Renal pelvis (tissue), 12 donors: ENCODE measurements at places on chromosomes 6 and 20.

DNA sequence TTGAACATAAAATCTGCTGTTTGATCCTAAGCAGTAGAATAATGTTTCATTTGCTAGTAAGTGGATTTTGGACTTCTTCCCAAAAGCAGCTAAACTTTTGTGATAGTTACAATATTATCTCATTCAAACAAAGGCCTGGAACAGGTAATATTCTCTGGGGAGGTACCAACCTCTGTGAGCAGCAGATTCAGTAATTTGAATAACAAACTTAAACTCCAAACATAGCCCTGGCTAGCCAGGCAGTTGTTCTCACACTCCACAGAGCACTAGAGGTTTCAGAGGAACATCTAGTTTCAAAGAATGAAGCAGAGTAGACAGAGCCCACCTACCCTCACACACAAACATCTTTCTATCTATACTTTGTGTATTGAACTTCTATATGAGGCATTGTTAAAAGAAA is 40.9 kb downstream of the LGSN start:
- DNase-seq, result no peak

GRCh38 chr6:155706341-155706740 is 250.7 kb upstream of the NOX3 start:
- no peak for DNase-seq

DNA sequence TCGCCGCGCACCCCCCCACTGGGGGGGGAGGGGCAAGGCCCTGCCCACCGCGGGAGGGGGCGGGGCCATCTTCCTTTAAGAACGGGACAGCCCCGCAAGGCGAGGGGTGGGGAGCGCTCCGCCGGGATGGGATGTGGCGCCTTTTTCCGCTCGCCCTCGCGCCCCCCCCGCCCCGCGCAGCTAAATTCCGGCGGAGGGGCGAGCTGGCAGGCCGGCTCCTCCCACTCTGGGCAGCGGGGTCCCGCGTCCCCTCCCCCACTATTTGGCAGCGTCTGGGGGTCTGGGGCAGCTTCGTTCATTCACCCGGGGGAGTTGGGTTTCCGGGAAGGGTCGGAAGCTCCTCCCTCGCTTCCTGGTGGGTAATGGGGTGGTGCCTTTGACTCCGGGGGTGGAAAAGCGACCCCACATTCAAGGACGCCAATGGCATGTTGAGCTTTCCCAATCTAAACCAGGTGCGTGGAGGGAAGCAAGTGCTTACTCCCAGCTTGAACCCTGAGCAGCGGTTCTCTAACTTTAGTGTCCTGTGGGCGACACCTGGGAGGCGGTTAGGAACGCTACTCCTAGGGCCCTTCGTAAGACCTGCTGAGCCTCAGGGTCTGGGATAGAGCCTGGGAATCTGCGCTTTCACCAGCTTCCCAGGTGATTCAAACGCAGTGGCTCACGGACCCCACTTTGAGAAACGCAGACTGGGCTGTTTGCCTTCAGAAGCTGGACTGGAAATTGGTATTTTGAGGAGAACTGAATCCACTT is 927 bp downstream of the ASXL1 start:
- peak; percentile 78 for DNase-seq

- DNase-seq, result no peak
Observed at GRCh38 chr20:3576363-3576762, 86.8 kb downstream of the GFRA4 start.

DNA sequence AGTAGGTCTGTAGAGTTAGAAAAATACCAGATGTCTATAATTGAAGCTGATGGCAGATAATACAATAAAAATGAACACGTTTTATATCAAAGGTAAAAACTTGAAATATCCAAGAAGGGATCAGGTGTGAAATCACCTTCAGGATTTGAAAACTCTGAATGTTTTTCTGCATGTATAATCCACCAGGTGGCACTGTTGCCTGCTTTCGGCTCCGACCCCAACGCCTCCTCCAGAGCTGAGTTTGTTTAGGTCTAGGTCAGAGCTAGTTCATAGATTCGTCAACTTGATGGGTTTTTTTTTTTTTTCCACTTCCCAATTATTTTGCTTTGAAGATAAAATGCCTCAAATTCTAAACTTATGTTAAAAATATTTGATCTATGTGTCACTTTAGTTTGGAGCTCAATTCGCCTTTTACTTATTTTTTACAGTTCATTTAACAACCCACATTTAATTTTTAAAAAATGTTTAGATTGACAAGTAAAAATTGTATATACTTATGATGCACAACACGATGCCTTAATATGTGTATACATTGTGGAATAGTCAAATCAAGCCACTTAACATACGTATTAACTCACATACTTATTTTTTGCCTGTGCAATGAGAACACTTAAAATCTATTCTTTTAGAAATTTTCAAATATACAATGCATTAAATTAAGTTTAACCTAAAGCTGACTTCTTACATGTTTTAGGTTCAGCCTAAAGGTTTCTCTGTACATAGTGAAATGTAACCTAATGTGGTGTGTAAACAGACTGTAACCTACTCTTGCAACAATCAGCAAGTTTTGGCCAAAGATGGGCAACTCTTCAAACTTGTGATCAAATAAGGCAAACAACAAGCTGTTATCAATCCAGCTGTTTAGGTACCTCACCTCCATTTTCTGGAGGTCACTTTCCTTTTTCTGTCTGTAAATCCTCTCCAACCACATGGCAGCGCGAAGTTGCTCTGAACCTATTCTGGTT is 39.4 kb upstream of the ENPP4 start:
- DNase-seq, result peak; percentile 57

- no peak for DNase-seq
Observed at GRCh38 chr20:52943185-52943841, 28.8 kb upstream of the TSHZ2 start.

- DNase-seq, result no peak
Observed at GRCh38 chr20:41320976-41321375, 3.4 kb upstream of the ZHX3 start.

DNA sequence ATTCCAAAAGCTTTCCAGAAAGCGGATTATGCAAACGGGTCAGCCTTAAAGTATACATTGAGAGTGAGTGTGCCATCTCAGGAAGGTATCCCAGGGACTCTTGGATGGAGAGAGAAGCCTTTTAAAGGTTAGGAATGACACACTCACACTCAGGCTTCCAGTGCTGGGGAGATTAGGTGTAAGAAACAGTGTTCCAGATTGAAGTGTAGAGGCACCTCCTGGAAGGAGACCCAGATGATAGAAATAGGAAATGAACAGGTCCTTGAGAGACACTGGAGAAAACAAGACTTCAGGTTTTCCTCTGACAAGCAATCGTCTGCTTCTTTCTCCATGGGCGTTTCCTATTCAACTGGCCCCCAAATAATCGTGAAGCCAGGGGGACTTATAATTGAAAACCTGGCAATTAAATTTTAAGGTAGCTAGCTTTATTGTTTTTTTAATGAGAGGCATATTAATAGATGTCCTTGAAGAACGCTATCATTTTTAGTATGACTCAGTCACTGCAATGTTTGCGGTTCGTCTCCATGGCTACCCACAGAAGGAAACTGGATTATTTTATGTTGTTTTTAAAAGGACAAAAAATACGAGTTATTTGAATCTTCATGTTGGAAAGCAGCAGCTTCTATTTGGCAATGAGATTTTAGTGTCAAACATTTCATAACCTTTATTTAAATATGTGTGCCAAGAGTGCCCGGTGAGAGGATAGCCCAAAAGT is 85.3 kb downstream of the TRMT6 start:
- no peak for DNase-seq

DNA sequence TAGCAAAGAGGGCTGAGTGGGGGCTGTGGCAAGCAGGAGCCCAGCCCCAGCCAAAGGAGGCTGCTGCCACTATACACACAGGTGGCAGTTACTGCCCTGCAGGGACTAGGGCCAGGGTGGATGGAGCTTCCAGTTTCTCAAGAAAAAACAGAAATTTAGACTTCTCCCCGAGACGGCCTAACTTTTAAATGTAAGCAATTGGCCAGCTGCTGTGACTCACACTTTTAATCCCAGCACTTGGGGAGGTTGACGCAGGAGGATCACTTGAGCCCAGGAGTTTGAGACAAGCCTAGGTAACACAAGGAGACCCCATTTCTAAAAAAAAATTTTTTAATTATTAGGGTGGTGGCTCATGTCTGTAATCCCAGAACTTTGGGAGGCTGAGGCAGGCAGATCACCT is 98.2 kb upstream of the NFATC2 start:
- no peak for DNase-seq

DNA sequence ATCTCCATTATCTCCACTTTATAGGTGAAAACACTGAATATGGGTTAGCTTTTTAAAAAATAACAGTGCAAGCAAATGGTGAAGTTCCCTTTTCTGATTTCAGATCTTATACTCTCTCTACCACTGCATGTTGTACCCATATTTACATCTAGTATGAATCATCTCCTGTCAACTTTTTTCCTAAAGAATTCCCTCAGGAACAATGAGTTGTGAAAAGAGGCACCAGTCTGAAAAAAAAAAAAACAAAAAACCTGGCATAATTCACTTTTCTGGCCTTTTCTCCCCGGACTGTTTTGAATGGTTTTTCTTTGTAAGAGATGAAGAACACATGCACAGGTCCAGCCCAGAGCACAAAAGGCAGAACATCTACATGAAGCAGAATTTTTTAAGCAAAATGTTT is 596.0 kb downstream of the COL12A1 start:
- DNase-seq, result no peak

- DNase-seq, result no peak
Observed at GRCh38 chr6:157715728-157716164, 107.3 kb upstream of the SNX9 start.

DNA sequence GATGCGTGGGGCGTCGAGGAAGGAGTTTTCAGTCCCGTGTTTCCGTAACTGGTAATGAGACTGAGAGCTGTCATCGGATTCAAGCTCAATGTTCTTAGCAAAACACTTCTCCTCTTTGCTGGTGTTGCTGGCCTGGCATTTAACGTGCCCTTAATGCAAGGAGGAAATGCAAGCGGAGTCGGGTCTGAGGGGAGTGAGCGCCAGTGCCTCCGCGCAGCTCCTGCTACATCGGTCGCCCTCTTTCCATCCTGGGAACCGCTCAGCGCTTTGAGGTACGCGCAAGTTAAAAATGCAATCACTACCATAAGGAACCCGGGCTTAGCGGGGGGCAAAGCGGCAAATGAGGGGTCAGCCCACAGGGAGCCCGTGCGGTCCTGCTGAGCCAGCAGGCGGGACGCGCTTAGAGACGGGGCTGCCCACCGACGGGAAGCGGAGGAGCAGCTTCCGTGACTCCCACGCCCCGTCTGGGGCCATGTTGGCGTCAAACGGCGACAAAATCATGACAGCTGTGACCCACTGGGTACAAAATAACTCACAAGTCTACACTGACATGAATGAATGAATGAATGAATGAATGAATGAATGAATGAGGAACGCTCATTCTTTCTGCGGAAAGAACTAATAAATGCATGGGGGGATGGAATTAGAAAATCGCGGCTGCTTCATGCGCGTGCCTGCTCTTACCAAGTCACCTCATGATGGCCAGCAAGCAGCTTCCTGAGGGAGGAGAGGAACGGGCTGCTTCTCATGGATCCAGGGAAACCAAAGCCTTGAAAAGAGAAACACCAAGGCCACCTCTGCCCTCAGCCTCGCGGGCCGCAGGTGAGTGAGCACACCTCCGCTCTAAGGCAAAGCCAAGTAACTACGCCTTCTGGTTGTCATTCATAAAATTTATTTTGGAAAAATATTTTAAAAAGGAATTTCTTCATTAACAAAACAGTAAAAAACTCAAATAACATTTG is 9.3 kb downstream of the DLL1 start:
- no peak for DNase-seq

- DNase-seq, result no peak
Observed at GRCh38 chr20:63006540-63007359, at the start of gene BHLHE23. Gene BHLHE23 (minus strand): TSS chr20:63006964. CDS start chr20:63006774, 190 bp downstream.

DNA sequence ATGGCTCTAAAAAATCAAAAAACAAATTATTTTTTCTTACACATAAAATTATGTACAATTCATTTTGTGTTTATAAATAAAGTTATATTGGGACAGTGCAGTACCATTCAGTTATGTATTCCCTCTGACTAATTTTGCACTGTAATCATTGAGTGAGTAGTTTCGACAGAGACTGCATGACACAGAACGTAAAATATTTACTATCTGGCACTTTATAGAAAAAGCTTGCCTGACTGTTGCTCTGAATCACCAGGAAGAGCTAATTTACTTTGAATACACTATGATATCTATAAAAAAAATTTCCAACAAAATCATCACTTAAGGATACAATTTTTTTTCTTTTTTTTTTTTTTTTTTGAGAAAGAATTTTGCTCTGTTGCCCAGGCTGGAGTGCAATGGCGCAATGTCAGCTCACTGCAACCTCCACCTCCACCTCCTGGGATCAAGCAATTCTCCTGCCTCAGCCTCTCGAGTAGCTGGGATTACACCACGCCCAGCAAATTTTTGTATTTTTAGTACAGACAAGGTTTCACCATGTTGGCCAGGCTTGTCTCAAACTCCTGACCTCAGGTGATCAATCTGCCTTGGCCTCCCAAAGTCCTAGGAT is 11.0 kb upstream of the KHDC1L start:
- DNase-seq, result no peak

DNA sequence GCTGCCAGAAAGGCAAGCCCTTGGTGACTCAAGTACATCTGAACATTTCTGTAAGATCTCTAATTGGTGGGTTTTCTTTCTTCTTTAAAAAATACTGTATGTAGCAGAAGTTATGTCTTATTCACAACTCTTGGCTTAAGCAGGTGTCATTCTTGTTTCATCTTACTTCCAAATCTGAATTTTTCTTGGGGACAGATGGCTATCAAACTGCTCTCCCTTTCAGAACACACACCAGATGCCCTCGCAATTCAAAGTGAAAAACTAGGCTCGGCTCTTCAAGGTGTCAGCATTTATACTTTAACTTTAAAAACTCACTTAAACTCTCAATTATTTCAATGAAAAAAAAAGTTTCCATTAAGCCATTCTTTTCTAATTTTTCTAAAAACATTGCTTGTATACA is 49.7 kb downstream of the PAK5 start:
- no peak for DNase-seq

- no peak for DNase-seq
Observed at GRCh38 chr6:134910593-134910935, 39.3 kb downstream of the ALDH8A1 start.

GRCh38 chr6:6660339-6661045 is 72.0 kb downstream of the LY86 start:
- DNase-seq, result no peak
